ENCODE measurements at places on chromosomes 1 and 21.
A peak's percentile ranks its signal among the peaks of the same experiment; 100 is the strongest.

GRCh38 chr1:246220495-246221065 is 286.5 kb downstream of the SMYD3 start:
- no peak for DNase-seq

DNA sequence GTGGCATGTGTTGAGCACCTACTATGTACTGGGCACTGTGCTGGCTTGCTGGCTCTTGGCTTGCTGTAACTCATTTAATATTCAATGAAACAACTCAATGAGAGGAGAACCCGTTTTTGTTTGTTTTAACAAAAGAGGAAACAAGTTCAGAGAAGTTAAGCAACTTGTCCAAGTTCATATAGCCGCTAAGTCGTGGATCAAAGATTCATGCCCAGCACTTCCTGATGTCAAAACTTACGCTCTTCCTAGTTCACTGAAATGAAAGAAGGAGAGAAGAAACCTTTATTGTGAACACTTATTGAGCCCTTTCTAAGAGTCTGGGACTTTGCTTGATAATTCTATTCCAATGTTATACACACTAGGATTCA is 475.9 kb downstream of the PTPRU start:
- DNase-seq = no peak

DNA sequence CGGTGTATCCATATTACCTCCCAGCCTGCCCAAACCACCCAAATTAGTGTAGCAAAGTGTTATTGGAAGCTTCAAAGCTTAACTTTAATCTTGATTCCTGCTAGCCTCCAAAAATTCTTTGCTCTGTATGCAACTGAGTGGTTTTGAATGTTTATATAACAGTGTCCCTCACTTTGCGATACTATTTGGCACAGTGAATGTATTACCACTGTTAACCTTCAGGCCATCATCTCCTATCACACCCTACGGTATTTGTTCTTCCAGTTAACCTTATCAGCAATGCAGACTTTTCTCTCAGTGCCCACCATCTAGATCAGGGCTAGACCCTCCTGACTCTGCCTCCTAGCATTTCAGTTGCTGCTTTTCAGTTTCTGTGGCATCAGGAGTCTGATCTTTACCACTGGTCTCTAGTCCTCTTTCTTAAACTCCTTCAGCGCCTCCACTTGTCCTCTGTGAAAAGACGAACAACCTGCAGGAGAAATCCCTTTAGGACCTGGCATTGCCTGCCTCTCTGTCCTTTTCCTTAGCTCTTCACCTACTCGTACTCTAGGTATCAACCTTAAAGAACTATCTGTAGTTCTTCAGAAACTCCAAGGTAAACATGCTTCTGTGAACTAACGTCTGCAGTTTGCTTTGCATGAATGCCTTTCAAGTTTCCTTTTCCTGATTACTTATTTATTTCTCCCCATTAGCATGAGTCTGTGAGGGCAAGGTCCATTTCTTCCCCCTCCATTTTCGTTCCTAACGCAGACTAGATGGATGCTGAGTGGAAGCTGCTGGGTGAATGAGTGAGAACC is 71.7 kb downstream of the SNX7 start:
- DNase-seq = no peak

DNA sequence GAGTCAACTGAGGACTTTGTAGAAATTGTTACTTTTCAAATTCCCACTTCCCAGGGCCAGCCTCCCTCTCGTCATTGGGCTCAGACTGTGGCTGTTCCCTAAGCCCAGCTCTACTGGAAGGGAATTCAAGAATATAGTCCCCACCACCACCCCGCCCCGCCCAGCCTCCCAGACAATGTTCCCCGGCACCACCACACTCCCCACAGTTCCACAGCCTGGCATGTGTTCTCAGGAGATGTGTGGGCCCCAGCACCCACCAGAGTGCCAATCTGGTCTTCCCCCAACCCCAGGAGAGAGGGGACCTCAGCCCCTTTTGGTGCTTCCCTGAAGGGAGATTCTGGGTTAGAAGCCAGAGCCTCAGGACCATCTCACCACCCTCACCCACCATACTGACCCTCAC is 120.1 kb downstream of the SYT2 start:
- DNase-seq = no peak

GRCh38 chr1:227543283-227544066 is 19.9 kb upstream of the ZNF678 start:
- DNase-seq = no peak

DNA sequence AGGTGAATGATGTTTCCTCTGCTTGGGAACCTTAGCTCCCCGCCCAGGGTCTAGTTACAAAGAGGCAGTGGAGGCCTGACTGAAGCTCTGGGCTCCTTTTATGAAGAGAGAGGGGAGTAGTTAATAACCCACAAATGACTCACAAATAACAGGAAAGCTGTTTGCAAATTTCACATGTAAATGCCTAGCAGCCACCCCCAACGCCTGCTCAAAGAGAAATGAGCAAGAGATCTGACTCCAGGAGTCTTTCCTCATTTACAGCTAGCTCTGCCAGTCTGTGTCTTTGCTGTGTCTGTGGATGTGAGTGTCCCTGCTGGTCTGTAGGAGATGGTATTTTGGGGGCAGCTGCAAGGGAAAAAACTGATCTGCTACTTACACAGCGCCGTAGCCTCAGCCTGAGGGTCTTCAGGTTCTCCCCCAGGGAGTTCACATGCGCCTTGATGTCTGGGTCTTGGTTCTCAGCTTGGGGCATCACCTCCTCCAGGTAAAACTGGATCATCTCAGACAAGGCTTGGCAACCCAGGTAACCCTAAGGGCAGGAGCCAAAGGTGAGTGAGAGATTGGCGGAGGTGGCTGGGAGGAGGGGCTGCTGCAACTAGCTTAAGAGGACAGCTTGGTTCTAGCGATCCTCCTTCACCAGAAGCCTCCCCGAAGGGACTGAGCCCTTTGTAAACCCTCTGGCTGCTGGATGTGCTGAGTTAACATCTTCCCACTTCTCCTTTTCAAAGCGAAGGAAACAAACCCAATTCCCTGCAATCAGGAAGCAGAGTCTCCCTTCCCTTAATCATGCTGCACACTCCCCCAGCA is at the start of gene IL19:
TSS of gene IL19 (plus strand) at position 243 of the 807 bp plus-strand sequence. CDS start 65,890 bp downstream, outside the sequence.
- no peak for DNase-seq

GRCh38 chr1:23573574-23574182 is 14.4 kb upstream of the ID3 start:
- DNase-seq = no peak

GRCh38 chr1:25619101-25619890 is 2.7 kb downstream of the MAN1C1 start:
- peak; percentile 62 for DNase-seq

GRCh38 chr1:6279066-6279465 is 18.2 kb upstream of the GPR153 start:
- DNase-seq = no peak

GRCh38 chr1:43904660-43905551 is 28.7 kb upstream of the ARTN start:
- no peak for DNase-seq

DNA sequence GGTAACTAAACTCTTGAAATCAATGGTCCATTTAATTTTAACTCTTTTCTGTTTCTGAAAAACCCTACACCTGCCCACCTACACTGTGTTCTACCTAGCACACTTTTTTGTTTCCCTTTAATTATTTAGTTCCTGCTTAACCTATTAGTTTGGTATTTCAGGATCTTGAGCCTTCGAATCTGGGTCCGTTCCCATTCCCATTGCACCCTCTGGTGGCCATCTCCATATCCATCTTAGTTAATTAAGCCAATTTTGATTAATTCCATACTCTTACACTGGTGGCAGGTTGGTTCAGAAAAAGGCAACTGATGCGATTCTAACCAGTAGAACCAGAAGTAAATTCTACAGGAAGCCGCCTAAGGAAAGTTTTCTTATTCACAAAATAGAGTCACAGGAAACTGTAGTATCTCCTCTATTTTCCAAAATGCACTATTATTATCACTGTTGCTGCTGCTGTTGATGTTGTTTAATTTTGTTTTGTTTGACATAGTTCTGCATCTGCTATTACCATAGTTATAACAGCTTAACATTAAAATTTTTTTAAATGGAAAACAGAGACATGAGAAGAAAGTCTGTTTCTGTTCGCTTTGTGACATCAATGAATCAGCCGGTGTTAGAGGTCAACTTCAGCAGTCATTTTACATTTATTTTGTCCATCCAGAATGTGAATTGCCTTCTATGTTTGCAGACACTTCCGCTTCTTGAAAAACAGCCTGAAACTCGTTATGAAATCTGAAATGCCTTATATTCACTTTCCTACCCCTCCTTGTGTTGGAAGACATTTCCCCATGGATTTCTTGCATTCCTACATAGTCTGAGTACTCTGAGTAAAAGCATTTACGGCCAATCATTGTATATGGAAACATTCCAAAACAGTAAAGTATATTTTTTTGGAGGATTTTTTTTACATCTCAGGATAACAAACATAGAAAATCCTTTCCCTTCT is 115.5 kb upstream of the NCAM2 start:
- no peak for DNase-seq

DNA sequence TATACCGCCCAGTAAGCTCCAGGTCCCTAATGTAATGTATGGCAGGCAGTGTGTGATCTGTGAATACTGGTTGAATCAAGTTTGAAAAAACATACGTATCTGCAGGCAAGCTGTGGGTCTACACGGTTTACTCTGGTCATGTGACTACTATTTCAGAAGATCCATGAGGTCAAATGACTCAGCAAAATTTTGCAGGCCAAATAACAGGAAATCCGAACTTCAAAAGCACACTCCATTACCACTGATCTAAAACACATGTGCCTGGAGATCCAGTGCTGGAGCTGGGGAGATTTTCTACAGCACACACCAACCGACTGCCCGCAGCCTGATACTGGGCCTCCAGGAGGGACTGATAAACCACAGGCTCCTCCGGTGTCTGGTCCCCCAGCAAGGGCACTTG is 64.5 kb upstream of the SLC44A3 start:
- no peak for DNase-seq

- DNase-seq = no peak
Measured at GRCh38 chr1:237817277-237817676, 73.4 kb downstream of the ZP4 start.

DNA sequence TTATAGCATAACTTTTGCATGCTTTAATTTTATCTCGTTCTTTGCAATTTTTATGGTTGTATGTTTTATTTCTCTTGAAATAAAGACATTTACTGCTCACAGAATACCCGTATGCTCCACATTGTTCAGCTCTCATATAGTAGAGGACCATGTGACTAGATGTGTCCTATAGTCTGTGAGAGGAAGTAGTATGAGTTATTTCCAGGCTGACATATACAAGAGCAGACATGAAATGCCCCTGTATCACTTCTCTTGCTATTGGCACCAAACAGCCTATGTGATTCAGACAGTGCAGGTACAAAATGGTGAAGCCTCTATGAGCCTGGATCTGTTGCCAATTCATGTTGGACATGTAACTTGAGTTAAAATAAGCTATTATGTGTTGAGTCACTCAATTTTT is 5.8 kb upstream of the FCRL5 start:
- no peak for DNase-seq

DNA sequence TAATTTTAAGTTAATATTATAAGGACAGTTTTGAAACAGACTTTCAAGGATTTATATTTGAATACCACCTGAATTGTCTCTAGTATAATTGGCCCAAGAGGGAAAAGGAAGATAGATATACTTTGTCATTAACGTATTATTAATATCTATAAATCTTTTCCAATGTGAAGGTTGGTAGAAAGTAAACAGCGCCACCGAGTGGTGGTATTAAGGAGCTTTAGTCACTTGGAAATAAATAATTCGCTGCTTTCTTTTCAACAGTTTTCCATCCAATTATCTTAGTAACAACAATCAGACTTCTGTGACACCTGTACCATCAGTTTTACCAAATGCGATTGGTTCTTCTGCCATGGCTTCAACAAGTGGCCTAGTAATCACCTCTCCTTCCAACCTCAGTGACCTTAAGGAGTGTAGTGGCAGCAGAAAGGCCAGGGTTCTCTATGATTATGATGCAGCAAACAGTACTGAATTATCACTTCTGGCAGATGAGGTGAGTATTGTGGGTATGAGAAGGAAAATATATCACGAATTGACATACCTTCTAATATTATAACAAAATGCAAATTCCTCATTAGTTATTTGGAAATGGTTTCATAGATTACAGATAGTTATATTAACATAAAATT is 37.7 kb downstream of the SH3GLB1 start:
- peak; percentile 59 for DNase-seq

GRCh38 chr21:23664193-23664694 is 1943.0 kb downstream of the MRPL39 start:
- DNase-seq = no peak

DNA sequence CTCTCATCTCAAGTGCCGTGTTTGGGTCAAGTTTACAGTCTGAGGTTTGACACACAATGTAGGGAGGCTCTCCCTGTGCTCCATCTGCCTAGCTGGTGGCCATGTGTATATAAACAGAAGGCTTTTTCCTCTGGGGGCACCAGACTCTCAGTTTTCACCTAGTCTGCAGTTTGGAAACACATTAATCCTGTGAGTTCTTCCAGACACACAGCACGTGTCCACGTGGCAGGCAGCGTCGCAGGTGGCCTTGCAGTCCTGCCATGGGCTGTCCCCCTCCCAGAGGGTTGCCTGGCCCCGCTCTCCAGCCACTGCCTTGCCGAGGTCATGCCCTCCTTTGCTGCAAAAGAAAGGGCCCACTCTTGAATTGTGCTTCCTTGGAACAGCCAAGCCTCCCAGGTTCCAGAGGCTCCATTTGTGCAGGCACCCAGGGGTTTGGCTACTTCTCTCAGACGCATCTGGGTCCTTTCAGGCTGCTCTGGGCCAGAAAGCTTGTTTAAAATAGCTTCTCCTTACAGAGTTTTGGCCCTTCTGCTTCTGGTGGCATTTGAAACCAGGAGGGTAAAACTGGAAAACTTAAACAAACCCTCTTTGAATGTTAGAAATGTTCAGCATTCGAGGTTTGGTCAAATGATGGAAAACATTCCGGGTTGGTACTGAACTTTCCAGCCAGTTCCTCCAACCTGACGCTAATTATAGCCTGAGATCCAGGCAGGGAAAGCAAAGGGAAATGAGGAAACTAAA is 4.4 kb upstream of the RUNX1 start:
- no peak for DNase-seq

DNA sequence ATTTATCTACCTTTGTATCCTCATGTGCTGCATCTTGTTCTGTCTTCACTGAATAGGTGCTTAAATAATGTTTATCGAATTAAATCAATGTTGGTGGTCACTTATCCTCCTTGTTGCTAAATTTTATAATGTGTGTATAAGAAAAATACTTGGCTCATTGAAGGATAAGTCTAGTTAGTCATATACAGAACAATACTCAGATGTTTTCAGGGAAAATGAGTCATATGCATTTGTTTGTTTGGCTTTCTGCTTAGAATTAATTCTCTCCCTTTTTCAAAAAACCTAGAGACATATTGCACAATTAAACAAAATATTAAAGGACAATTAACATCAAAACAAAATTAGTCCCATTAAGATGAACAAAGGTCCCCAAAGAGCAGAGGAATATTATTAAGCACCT is 89.0 kb downstream of the UBE2U start:
- DNase-seq = no peak

- no peak for DNase-seq
Measured at GRCh38 chr21:38351961-38352521, 95.2 kb downstream of the KCNJ15 start.
